ENCODE measurements at places on chromosomes 1 and 21.

GRCh38 chr21:36654796-36655325 lies 44.1 kb upstream of the SIM2 start:
- DNase-seq, result no peak

GRCh38 chr1:245648749-245649522 lies 494.2 kb downstream of the KIF26B start:
- DNase-seq, result no peak

DNA sequence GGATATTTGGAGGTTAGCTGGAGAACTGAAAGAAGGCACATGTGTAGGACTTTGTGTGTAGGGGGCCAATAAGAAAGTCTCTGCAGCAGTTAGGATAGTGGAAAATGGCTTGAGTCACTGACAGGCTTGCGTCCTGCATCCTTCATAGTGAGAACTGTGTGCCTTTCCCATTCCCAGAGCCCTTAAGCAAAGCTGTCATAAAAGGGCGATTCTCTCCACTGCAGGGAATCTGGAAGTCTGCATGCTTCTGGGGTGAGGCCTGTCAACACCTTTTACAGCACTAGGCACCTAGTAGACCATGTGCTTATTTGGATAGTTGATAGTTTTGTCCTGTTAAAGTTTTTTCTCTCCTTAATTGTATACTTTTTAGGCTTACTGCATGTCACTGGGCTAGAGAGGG lies 39.4 kb upstream of the MACF1 start:
- DNase-seq, result no peak

GRCh38 chr1:230806552-230806951 lies 59.4 kb downstream of the CAPN9 start:
- no peak for DNase-seq

GRCh38 chr1:54986533-54986932 lies 6.1 kb downstream of the TMEM61 start:
- no peak for DNase-seq

- no peak for DNase-seq
Measured at GRCh38 chr1:164759144-164759920, 200.3 kb downstream of the PBX1 start.

DNA sequence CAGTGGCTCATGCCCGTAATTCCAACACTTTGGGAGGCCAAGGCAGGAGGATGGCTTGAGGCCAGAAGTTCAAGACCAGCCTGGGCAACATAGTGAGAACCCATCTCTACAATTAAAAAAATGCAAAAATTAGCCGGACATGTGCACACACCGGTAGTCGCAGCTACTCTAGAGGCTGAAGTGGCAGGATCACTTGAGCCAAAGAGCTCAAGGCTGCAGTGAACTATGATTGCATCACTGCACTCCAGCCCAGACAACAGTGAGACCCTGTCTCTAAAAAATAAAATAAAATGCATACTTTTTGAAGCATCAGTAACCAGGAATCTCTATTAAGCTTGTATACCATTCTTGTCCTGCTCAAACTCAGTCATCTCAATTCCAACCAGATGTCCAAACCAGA lies 27.2 kb upstream of the EEIG2 start:
- no peak for DNase-seq

GRCh38 chr1:55504306-55504731 lies 289.2 kb upstream of the USP24 start:
- DNase-seq, result no peak

DNA sequence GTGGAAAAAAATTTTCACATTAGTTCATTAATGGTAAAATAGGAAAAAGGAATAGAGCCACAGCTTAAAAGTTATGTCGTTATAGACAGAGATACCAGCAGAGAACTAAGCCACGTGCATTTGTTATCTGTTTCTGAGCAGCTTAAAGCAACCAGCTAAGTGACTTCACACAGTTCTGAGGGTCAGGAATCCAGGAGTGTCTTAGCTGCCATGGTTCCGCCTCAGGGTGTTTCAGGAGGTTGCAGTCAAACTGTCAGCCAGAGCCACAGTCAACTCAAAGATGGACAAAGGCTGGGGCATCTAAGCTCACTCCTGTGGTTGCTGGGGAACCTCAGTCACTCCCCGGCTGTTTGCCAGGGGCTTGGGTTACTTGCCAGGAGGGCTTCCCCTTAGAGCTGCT lies 515.8 kb downstream of the SMYD3 start:
- no peak for DNase-seq

GRCh38 chr1:160910170-160910750 lies 25.3 kb upstream of the ITLN1 start:
- DNase-seq, result no peak

DNA sequence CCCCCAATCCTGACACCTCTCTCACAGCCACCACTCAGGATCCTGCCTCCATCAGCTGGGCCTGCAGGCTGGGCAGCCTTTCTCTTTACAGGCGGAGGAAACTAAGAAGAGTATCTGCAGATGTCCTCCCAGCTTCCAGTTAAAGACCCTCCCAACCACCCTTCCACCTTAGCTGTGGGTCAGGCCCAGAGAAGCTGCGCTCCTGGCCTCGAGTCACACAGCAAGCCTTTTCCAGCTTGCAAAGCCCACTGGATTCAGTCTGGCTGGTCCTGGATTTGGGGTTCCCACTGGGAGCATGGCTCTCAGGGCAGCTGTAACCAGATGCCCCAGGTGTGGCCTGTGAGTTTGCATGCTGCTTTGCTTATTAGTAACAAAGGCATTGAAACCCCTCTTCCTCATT lies 19.9 kb downstream of the KCNQ4 start:
- no peak for DNase-seq

DNA sequence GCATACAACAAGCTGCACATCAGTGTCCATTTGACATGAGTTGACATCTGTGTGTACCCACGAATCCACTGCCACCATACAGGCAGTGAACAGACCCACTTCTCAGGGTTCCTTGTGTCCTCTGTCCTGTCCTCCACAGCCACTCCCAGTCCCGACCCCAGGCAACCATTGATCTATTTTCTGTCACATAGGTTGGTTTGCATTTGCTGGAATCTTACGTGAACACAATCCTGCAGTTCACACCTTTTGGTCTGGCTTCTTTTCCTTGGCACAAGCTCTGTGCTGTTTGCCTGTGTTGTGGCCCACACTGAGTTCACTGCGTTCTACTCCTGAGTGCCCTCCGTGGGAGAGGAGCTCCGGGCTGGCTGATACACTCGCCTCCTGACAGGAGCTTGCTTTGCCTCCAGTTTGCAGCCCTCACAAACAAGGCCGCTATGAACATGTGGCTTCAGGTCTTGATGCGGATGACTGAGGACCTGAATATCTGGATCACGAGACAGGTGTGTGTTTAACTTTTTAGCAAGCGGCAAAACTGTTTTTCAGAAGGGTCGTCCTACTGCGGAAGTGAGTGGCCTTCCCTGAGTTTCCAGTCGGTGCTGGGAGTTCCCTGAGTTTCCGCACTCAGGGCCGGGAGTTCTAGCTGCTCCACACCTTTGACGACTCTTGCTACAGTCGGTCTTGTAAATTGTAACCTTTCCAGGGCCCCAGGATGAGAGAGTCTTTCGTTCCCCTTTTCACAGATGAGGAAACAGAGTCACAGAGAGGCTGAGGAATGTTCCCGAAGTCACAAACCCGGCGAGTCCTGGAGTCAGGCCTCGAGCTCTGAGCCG lies 13.0 kb upstream of the COL18A1 start:
- DNase-seq, result no peak

GRCh38 chr1:198263186-198263585 lies 106.4 kb downstream of the NEK7 start:
- DNase-seq, result no peak

GRCh38 chr1:164369698-164370365 lies 189.2 kb upstream of the PBX1 start:
- DNase-seq, result no peak

GRCh38 chr1:48807554-48808260 lies 31.0 kb upstream of the BEND5 start:
- no peak for DNase-seq

DNA sequence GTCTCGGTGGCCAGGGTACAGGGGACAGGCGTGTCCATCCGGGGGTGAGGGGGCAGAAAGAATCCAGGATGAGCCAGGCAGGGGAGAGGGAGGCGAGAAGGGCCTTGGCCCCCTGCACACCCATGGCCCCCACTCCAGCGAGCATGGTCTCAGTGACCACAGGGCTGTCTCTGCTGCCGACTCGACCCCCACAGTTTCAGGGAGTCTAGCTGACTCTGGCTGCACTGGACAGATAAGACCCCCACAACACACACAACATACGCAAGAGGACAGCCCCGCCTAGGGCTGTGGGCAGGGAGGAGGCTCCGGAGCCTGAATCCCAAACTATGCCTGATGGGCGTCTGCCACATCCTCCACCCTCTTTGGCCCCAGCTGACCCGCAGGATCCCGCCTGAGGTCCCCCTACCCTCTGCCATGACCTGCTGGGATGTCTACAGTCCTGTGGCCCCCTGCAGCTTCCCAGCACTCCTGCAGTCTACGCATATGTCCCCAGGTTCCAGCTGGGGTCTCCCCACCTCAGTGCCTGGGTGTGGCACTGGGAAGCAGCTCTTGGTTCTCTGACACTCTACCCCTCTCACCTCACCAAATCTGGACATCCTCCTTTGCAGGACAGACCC lies 22.0 kb downstream of the WNT9A start:
- DNase-seq, result no peak

DNA sequence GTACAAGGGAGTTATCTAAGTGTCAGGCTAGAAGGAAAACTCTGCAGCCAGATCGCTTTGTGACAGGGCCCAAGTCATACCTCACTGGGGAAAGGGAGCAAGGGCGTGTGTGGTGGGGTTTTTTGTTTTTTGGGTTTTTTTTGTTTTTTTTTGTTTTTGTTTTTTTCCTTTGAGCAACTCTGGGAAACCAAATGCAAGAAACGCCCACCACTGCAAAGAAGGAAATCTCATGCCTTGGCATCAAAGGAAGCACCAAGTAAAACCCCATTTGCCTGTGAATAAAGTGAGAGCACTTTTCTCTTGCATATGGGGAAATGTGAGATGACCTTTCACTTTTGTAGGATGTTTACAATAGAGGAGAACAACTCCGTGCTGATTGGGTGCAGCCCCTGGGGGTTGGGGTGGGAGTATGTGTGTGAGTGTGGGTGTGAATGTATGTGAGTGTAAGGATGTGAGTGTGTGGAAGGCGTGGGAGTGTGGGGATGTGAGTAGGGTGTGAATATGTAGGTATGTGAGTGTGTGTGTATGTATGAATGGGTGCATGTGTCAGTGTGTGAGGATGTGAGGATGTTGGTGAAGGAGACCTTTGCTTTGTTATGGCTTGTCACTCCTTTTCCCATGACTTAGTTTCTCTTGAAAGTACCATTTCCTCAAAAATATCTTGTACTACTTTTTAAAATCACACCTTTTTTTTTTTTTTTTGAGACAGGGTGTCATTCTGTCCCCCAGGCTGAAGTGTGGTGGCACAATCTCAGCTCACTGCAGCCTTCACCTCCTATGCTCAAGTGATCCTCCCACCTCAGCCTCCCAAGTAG lies 34.6 kb downstream of the IL12RB2 start:
- DNase-seq, result no peak

GRCh38 chr1:91559838-91560565 lies 59.4 kb downstream of the CDC7 start:
- no peak for DNase-seq

DNA sequence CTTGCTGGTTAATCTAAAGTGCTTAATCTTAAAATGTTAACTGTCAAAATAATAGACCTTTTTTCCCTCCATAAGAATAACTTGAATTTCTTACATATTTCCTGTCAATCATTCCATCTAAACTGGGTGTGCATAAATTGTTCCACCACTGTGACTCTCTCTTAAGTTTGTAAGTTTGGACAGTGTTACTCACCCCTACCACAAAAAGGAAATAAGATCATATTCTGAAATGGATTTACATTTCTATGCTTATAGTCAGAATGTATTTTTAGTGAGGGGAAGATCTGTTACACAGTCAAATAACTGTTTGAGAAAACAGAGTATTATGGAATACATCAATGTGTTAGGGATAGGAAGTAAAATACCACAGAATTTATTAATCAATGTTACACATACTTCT lies 109.6 kb upstream of the DPYD start:
- DNase-seq, result no peak

DNA sequence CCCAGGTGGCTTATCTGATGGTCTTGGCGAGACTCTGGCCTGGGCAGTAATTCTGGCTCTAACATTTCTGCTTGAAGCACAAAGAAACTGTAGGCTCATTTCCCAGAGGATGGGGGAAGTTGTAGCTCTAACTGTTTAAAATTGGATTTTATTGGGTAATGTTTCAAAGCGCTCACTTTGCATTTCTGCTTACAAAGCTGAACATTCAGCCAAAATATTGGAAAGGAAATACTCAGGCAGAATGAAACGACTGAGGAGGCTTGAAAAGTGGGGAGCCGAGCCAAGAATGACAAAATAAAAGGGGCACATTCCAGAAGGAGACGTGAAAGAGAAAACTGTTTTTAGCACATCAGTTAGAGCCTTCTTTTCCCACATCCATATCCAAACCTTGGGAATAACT lies 202.6 kb downstream of the GRIK1 start:
- DNase-seq, result no peak

DNA sequence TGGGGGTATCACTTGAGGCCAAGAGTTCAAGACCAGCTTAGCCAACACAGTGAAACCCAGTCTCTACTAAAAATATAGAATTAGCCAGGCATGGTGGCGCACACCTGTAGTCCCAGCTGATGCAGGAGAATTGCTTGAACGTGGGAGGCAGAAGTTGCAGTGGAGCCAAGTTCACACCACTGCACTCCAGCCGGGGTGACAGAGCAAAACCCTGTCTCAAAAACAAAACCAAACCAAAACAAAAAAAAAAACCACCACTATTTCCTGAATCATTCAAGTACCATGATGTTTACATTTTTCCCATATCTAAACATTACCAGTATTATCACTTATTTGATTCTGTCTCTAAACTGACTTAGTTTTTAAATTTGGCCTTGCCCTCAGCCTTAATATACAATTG lies 29.5 kb downstream of the TUT4 start:
- no peak for DNase-seq

- no peak for DNase-seq
Measured at GRCh38 chr1:116133696-116134475, 22.7 kb downstream of the MAB21L3 start.

DNA sequence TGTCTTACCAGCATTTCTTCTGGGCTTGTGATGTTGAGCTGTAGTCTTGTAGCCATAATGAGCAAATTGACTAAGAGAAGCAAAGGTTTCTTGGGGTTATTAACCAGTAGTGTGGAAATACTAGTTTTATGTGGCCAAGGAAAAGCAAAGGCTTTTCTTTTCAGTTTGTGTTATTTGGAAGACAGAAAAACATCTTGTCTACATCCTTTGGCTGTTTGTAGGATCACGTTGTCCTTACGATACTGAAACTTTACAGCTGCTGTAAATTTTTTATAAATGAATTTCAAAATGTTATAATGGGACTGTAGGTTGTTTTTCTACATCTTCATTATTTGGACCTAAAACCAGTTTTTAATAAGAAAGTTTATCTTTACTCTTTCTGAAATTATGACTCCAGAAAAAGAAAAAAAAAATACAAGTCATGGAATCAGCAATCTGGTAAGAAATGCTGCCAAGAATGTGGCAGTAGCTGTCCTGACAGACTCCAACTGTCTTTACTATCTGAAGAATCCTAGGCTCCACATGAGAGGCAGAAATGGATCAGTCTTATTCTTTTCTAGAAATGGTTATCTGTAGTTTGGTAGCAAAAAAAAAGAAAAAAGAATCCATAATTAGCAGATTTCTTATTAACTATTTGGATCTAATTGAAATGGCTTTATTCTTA lies 41.6 kb upstream of the QSOX1 start:
- no peak for DNase-seq

All from SHP77 treated with DMSO at 0.1 percent for 48 hours (cell line).